ENCODE measurements at places on chromosomes 2 and 18. TPM values are rescaled to one million over a fixed set of nuclear protein-coding genes. Genes with fewer than 3 reads are reported as not detected.
A peak's percentile ranks its signal among the peaks of the same experiment; 100 is the strongest.

FABP1 gene
- not detected for total RNA-seq

CD302 gene
- total RNA-seq = 100 TPM

CLIP4 gene
- 64.6 TPM for total RNA-seq

LAMA1 gene
- 0.65 TPM for total RNA-seq

SIX2 gene
- 0.38 TPM for total RNA-seq

CD226 gene
- total RNA-seq = 5.4 TPM

GRCh38 chr18:55509631-55510324 lies 78.2 kb downstream of the TCF4 start:
- DNase-seq = no peak
- H3K4me3 ChIP-seq = peak overlapping the region; percentile 37
- peaks cover 8% of the 10 kb centered on the region for H3K4me1 ChIP-seq
- peak overlapping the region; percentile 80 for H3K27ac ChIP-seq
- no peaks in the 10 kb centered on the region for H3K27me3 ChIP-seq

DNA sequence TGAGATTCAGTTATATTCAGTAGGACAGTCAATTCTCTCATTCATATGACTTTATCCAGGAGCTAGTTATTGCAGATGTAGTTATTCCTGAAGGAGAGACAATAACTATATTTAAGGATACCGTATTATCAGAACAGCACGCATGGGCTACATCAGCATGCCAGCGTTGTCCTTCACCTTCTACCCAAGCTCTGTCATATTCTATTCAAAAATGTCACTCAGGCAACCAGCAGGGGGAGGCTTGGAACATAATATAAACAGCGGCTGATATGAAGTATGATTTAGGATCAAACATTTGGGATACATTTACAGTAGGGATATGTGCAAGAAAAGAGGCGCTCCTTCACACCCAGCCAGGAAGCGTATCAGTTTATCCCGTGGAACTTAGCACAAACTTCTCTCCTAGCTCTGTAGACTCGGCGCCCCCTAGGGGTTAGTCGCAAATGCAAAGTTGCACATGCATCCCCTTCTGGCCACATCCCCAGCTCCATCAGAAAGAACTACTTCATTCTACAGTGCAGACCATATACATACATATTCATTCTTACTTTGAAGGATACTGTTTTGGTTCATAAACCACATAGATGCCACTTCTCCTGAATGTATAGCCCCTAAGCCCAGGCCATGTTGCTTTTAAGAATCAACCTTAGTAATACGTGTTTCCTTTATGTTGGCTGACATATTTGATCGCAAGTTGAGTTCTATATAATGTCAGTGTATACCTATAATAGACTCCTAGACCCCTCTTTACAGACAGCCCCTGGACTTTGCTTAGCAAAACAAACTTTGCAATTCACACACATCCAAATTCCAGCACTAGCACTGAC lies 759.4 kb downstream of the ADCYAP1 start:
- H3K36me3 ChIP-seq = no peaks in the 10 kb centered on the region
- H3K27ac ChIP-seq = no peak overlapping the region
- peaks cover 4% of the 10 kb centered on the region for H3K4me1 ChIP-seq
- H3K4me3 ChIP-seq = no peak overlapping the region
- DNase-seq = peak; percentile 85

GRCh38 chr18:55301824-55302166 lies 286.2 kb downstream of the TCF4 start:
- DNase-seq = no peak
- no peak overlapping the region for H3K27ac ChIP-seq
- no peaks in the 10 kb centered on the region for H3K27me3 ChIP-seq
- H3K36me3 ChIP-seq = no peaks in the 10 kb centered on the region
- H3K4me1 ChIP-seq = peaks cover 11% of the 10 kb centered on the region

- H3K27ac ChIP-seq = no peak overlapping the region
- H3K4me1 ChIP-seq = peaks cover 24% of the 10 kb centered on the region
- DNase-seq = no peak
- H3K36me3 ChIP-seq = no peaks in the 10 kb centered on the region
- H3K4me3 ChIP-seq = no peak overlapping the region
Observed at GRCh38 chr2:191051825-191052778, 38.1 kb upstream of the STAT1 start.

DNA sequence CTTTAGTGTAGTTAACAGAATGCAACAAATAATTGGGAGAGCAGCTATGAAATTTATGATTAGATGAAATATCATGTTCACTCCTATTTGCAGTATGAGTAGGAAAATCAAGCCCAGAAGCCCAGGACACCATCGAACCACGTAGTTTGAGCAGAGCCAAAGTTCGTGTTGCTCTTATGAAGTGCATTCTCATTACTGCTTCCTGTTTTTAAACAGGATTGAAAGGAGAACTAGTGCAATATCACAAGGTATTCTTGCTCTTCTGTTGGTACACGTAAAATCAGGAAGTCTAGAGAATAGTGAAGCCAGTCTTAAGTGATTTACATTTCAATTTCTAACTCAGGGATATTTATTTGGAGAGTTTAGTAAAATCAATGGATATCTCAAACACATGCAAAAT lies 21.1 kb downstream of the ARHGAP15 start:
- no peak for DNase-seq
- H3K36me3 ChIP-seq = no peaks in the 10 kb centered on the region
- H3K4me1 ChIP-seq = no peaks in the 10 kb centered on the region
- no peaks in the 10 kb centered on the region for H3K27me3 ChIP-seq
- H3K4me3 ChIP-seq = no peak overlapping the region

- H3K27me3 ChIP-seq = no peaks in the 10 kb centered on the region
- no peak for DNase-seq
- H3K27ac ChIP-seq = peak overlapping the region; percentile 22
Observed at GRCh38 chr2:182426082-182426917, 536 bp downstream of the PDE1A start.

- no peak overlapping the region for H3K4me3 ChIP-seq
- H3K4me1 ChIP-seq = peaks cover 7% of the 10 kb centered on the region
- no peak overlapping the region for H3K27ac ChIP-seq
- no peak for DNase-seq
- H3K36me3 ChIP-seq = no peaks in the 10 kb centered on the region
- H3K27me3 ChIP-seq = no peaks in the 10 kb centered on the region
Observed at GRCh38 chr2:238943338-238944067, 95.6 kb downstream of the TWIST2 start.

DNA sequence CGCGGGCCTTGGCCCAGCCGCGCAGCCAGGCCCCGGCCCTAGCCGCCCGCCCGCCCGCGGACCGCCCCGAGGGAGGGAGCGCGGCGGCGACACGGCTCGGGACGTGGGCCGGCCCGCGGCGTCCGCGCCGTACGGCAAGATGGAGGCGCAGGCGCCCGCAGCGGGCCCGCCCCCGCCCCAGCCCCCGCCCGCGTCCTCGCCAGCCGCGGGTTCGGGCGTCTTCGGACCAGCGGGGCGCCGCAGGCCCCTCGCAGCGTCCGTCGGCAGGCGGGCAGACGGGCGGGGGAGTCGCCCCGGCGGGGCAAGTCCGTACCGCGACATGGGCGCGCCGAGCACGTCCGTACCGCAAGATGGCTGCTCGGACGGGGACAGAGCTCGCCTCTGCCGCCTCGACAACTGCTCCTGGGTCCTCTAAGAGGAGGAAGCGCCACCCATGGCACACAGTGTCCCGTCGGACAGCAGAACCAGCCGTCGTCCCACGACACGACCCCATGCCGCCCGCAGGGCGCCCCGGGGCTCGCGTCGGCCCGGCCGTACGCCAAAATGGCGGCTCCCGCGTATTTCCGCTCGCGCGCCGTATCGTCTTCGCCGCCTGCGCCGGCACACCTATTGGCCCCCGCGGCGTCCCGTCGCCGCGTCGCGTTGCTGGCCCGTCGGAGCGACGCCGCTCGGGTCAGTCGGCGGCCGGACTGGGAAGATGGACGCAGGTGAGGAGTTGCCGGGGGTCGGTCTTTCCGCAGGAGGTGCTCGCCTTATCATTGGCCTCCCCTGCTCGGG lies at the start of the genes ATG4B and THAP4:
TSS of gene ATG4B (plus strand) at position 676 of the 777 bp plus-strand sequence. CDS start at position 698, 22 bp downstream.
TSS of gene THAP4 (minus strand) at position 141 of the 777 bp plus-strand sequence. CDS start 141 bp downstream, outside the sequence.
- peaks cover 26% of the 10 kb centered on the region for H3K36me3 ChIP-seq
- H3K4me1 ChIP-seq = peaks cover 56% of the 10 kb centered on the region
- peak within 1 kb of the TSS; percentile 84 for H3K4me3 ChIP-seq
- DNase-seq = peak; percentile 92

DNA sequence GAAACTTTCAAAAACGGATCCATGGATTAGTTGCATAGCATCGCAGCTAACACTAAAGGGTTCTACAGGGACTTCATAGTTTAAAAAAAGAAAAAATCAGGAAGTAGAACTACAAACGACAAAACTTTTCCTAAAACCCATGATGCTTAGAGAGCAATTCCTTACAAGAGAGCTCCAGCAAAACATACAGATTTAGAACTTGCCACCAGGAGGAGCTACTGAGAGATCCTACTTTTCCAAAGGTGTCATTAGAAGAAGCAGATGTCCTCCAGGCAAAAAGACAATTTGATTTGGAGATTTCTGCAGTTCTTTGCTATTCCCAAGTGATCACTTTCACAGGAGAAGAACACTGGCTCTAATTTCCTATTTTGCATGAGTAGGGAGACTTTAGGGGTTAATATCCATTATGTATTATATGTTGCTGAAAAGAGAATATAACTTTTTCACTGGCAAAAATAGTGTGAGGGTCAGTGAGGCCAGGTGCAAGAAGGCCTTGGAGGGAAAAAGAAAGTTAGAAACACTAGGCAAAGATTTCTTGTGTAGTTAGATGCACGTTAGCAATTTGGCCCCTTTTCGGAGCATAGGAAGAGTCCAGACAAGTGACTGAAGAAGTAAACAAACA lies 436.2 kb downstream of the SUCLG1 start:
- no peak for DNase-seq
- no peaks in the 10 kb centered on the region for H3K27me3 ChIP-seq
- no peaks in the 10 kb centered on the region for H3K36me3 ChIP-seq

- no peak overlapping the region for H3K4me3 ChIP-seq
- peaks cover 19% of the 10 kb centered on the region for H3K4me1 ChIP-seq
- H3K27me3 ChIP-seq = no peaks in the 10 kb centered on the region
Observed at GRCh38 chr18:48887905-48888772, 62.6 kb downstream of the SMAD7 start.

All from lower lobe of right lung (tissue), 2 donors.